Articular chondrocyte of knee joint (primary cell): ENCODE measurements at places on chromosomes 11 and 22. TPM values are rescaled to one million over a fixed set of nuclear protein-coding genes. Genes with fewer than 3 reads are reported as not detected.

The CRYBB2 gene
- not detected in 2 replicates for total RNA-seq

The SMC1B gene
- total RNA-seq = under 0.01 TPM in 1 of 2 replicates, not detected in the other

The EXPH5 gene
- 2.7 and 10.8 TPM in 2 replicates for total RNA-seq

The PYGM gene
- total RNA-seq = 0.32 and 0.39 TPM in 2 replicates

The TSPAN32 gene
- total RNA-seq = 1.4 and 3.5 TPM in 2 replicates

The CD3E gene
- not detected in 2 replicates for total RNA-seq

The PDGFB gene
- total RNA-seq = 0.32 TPM in 1 of 2 replicates, not detected in the other

The PNPLA5 gene
- total RNA-seq = 0.13 TPM in 1 of 2 replicates, not detected in the other

The OR10G7 gene
- total RNA-seq = not detected in 2 replicates

The SLC25A22 gene
- total RNA-seq = 8.8 and 11.1 TPM in 2 replicates

The CHST1 gene
- total RNA-seq = 0.13 and 1.4 TPM in 2 replicates

The CACNA1I gene
- under 0.01 TPM in 2 replicates for total RNA-seq

The A4GALT gene
- total RNA-seq = 23.9 and 31.4 TPM in 2 replicates

The CADM1 gene
- 20.4 and 22.9 TPM in 2 replicates for total RNA-seq

The HORMAD2 gene
- total RNA-seq = not detected in 2 replicates

The MS4A15 gene
- not detected in 2 replicates for total RNA-seq

The CCDC89 gene
- total RNA-seq = 4.4 and 5.7 TPM in 2 replicates

The VWA5A gene
- 64.4 and 108 TPM in 2 replicates for total RNA-seq

The KLHL35 gene
- total RNA-seq = 1.8 and 2.7 TPM in 2 replicates

The ZNF143 gene
- 16.9 and 21.4 TPM in 2 replicates for total RNA-seq

The CARS1 gene
- total RNA-seq = 73.4 and 75.1 TPM in 2 replicates

The OR52A1 gene
- not detected in 2 replicates for total RNA-seq

The DCDC1 gene
- total RNA-seq = 0.65 and 1.6 TPM in 2 replicates

The CDC42EP1 gene
- total RNA-seq = 25.0 and 30.8 TPM in 2 replicates

The LUZP2 gene
- not detected in 2 replicates for total RNA-seq

The BIRC3 gene
- 3.3 and 8.3 TPM in 2 replicates for total RNA-seq

The ASCL2 gene
- total RNA-seq = not detected in 2 replicates

The OR52K2 gene
- not detected in 2 replicates for total RNA-seq

The GDPD4 gene
- not detected in 2 replicates for total RNA-seq

The UPK3A gene
- total RNA-seq = not detected in 2 replicates

The APOA5 gene
- total RNA-seq = not detected in 2 replicates

The RIC3 gene
- 1.2 and 1.6 TPM in 2 replicates for total RNA-seq

The KRTAP5-8 gene
- total RNA-seq = 0.22 and 0.26 TPM in 2 replicates

The DSCAML1 gene
- not detected in 2 replicates for total RNA-seq

The NCF4 gene
- total RNA-seq = not detected in 2 replicates

The DHCR7 gene
- total RNA-seq = 21.8 and 25.6 TPM in 2 replicates
